ENCODE measurements at places on chromosomes 6 and 20.
A peak's percentile ranks its signal among the peaks of the same experiment; 100 is the strongest.

DNA sequence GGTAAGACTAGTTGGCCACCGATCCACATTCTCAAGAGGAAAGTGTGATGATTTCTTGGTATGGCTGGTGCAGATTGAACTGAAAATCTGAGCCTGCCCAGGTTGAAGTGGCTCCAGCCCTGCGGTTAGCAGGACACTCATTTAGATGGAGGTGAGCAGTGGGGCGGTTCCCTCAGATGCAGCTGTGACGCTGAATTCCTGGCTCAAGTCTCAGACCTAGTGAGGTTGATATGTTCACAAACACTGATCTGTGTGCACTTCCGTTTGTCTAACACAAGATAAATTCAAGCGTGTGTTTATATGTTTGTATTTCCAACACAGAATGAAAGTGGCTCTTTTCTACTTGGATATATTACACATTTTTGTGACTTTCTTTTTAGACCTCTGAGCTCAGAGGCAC, 83.4 kb upstream of the FRMD1 start:
- no peak for DNase-seq

DNA sequence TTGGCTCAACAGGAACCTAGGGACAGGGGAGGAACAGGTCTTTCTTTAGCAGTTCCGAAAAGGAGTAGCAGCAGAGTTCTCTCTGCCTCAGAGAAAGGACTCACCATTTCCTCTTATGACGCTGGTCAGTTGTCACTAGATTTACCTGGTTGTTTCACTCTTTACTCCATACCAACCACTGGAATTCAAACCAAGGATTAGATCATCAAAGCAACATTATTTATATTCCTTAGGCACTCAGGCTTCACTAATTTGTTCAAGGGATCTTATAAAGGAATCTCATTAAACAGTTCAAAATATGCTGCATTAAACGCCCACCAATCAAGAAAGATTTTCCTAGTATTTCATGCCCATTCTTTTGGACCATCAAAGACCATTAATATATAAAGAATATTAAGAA, 1129.5 kb upstream of the MAP3K7 start:
- DNase-seq, result no peak

- DNase-seq, result no peak
Observed at GRCh38 chr6:38080889-38081288, 261.4 kb downstream of the ZFAND3 start.

DNA sequence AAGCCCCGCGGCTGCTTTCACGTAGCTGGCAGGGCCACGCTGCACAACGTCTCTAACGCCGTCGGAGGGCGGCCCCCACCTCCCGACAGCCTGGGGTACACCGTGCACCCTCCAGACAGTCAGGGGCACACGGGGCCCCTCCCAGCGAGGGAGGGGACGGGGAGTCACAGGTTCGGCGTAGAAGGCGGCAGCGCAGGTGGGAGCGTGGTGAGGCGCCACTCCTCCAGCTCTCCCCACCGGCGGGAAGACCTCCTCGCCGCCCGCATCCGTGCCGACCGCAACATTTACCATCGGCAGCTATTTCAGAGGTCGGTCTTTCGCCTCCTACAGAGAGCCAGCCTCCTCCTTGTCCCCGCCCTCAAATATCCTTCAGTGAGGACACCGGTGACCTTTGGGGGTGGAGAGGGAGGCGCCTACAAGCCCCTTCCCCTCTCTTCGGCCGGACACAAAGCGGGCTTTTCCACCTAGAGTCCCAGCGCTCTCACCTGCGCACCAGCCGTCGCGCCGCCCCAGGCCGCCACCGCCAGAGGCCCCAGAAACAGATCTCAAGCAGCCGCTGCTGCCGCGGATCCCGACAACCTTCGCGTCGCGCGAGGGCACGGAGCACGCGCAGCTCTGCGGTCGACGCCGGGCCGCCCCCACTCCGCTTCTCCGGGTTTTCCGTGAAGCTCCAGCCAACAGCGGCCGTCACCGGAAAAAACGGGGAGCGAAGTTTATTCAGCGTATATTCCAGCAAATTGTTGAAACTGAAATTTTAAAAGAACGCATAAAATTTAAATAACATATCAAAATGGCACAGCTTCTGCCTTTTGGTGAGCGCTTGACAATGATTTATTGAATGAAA, at the start of gene MKKS:
TSS of gene MKKS (minus strand) at position 600 of the 844 bp plus-strand sequence. CDS start 20,708 bp downstream, outside the sequence.
- DNase-seq, result peak; percentile 87

DNA sequence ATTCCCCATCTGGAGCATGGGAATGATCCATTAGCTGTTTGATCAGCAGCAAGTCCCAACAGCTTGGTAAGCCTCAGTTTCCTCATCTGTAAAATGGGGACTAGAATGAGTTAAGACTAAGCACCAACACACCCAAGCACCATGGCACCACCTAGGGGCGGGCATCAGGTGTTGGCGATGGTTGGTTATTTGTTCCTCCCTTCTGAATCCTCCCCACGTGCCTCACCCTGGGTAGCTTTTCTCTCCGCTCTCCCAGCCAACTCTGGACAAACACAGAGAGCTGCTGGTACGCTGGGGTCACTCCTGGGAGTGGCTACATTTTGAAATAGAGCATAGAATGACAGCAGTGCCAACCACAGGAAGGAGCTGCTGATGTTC, 13.3 kb upstream of the ITPR3 start:
- peak; percentile 59 for DNase-seq

DNA sequence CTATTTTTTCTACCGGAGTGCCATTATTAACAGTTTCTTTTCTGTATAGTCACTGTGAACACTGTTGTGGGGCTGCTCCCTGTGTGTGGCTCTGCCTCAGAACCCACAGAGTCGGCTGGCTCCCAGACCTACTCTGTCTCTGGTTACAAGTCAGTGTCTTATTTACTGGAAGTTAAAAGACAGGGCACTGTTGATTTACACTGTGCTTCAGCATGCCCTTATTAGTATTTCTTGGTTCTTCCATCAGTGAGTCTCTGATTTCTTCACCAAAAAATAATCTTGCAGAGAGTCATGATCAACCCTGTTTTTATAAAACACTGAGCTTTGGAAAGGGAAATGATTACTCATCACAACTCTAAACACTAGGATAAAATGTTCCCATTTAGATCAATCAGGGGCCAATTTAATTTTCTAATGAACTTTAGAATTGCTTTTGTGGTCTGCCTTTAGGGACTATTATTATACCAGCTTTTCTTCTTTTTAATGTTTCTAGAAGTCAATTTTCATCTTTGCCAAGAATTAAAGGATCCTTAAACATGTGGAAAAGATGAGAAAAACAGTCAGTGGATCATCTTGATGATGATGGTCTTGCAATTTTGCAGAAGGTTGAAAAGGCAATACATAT, 92.6 kb downstream of the UTRN start:
- no peak for DNase-seq
